ENCODE measurements at places on chromosomes 3 and 15.

GRCh38 chr3:66047311-66048050 is 8.8 kb upstream of the MAGI1 start:
- no peak for DNase-seq

GRCh38 chr3:123791898-123792297 is 92.2 kb downstream of the MYLK start:
- DNase-seq, result peak; percentile 23

DNA sequence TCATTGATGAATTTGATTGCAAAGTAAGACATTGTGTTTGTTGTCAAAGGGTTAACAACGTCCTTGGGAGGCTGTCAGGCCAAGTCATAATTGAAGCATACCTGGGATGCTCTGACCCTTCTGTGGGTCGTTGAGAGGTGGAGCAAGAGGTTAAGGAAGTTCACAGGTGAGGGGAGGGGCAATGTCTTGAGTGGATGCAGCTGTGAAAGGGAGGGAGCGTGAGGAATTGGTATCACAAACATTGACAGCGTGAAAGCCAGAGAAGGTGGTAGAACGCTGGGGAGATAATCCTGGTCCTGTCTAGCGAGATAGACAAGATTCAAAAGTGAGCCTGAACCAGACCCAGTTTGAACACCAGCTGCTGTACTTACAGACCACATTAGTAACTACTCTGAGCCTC is 79.4 kb downstream of the HES1 start:
- no peak for DNase-seq

GRCh38 chr15:87082581-87082980 is 1002.9 kb downstream of the AGBL1 start:
- no peak for DNase-seq

DNA sequence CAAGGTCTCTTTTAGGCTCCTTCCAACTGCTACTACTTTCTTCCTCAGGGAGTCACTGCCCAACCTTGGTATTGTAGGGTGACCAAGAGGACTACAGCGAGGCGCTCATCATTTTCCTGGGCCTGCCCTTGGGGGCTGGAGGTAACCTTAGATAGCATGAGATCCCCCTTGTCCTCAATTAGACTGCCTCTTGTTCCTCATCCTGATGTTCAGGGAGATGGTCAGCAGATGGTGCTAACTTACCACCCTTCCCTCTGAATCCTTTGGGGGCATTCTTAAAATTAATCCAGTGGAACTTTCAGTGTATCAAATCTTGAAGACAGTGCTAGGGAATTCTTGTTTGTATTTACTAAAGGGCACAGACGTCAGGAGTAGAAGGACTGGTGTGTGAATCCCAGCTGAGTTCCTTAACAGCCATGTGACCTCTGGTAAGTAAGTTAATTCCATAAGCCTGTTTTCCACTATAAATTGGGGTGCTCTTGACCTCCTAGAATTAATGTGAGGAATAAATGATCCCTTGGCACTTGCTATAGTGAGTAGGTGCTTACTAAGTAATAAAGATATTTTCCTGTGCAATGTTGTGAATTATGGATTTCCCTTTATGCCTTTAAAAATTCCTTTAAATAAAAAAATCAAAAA is 4.1 kb upstream of the CLPX start:
- DNase-seq, result peak; percentile 24

DNA sequence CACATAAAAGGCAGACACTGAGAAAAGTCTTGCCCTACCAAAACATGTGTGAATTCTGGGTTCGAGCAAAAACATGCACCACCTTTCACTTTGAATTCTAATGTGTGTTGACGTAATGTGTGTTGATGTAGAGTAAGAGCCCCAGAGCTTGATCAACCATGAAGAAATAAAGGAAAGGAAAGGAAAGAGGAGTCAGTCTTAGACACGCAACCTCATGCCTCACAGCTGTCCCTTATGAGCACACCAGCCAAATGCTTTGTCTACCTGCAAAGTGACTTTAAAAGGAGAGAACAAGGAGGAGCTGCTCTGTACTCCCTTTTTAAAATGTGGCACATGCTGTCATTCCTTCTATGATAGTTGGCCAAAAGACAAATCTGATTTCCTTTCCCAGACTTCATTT is 80.8 kb downstream of the RFTN1 start:
- no peak for DNase-seq

DNA sequence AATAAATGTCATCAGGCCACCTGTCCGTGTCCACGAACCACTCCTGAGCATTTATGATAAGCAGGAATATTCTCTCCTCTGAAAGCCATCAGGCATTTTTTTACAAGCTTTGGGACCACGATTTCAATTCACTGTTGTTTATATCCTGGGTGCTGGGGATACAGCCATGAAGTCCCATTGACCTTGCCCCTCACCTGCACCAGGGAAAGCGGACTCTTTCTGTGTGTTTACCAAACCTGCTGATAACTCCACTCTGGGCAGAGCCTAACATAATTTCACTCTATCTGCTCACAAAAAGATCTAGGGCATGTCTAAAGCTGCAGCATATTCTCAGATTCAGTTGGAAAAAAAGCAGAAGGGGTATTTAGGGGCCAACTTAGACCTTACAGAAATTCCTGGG is 4.8 kb downstream of the DNASE1L3 start:
- DNase-seq, result no peak

GRCh38 chr3:72657666-72658065 is 190.6 kb downstream of the SHQ1 start:
- DNase-seq, result no peak

GRCh38 chr3:148906667-148907066 is 41.6 kb downstream of the CPA3 start:
- no peak for DNase-seq

- no peak for DNase-seq
Observed at GRCh38 chr3:170477395-170477794, 58.7 kb downstream of the CLDN11 start.

- no peak for DNase-seq
Observed at GRCh38 chr15:66155065-66155464, 98.5 kb downstream of the MEGF11 start.

DNA sequence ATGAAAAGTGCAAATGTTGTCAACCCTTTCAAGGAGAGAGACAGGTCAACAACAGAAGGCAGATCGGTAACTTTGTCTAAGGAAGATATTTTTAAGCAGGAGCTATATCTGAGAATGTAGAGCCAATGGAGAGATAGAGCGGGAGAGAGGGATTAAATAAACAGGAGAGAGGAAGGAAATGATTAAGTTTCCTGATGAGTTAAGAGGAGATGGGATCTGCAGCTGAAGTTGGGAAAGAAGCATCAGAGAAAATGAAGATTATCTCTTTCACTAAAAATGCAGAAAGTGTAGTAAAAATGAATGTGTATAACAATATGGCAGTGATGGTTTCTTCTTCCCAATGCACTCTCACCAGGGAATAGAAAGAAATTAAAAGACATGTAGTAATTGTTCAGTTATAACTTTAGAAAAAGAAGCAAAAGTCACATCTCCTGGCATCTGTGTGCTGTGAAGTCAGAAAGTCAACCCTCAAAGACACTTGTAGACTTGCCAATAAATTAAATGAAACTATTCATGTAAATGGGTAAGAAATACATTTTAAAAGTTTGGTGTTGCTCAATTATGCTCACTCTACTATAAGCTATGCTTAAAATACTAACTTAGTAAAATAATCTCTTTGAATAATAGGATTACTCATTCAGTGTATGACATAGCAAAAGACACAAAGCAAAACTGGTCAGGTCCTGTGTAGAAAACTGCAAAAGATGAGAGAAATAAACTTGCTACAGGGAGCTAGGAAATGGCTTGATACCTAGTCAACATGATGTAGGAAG is 264.6 kb downstream of the ZIC4 start:
- DNase-seq, result no peak

- DNase-seq, result no peak
Observed at GRCh38 chr3:46888705-46889104, 11.2 kb downstream of the PTH1R start.

DNA sequence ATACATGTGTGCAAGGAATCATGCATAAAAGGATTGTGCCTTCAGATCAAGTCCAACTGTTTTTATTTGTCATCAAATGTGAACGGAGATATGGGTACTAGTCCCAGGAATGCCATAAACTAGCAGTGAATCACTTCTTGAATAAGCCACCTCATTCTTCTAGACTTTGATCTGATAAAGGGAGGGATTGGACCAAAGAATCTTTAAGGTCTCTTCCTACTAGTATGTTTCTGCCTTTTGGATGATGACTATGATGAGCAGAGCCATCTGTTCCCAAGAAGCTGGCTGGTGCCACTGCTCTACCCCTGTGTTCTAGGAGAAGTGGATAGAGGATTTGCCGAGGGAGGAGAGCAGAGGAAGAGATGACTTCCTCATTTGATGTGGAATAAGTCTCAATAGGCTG is 28.8 kb upstream of the UACA start:
- DNase-seq, result no peak

DNA sequence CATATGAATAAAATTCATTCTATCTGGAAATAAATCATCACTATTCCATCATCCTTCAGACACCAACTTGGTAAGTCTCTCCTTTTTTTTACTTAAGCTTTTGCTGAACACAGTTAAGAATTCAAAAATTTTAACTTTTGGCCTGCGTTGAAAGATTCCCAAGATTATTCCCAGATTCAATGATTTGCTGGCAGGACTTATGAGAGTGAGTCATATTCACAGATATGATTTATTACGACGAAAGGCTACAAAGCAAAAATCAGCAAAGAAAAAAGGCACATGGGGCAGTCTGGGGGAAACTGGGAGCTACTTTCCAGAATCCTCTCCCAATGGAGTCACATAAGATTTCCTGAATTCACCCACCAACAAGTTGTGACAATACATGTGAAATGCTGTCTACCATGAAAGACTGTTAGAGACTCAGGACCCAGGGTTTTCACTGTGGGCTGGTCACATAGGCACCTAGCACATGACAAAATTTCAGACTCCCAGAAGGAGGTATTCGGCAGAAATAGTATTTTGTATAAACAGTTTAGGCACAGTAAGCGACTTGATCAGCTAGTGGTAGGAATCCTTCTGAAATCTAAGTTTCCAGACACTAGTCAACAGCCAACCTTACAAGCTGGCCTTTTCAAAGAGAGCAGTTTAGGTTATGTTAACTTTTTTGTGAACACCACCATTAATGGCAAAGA is 82.1 kb downstream of the DLG1 start:
- DNase-seq, result no peak
